B cell (primary cell): ENCODE measurements at places on chromosomes 16 and 17. TPM values are rescaled to one million over a fixed set of nuclear protein-coding genes. Genes with fewer than 3 reads are reported as not detected.

The TNP2 gene
- not detected in 2 replicates for total RNA-seq

- H3K4me1 ChIP-seq, result no peaks in the 10 kb centered on the region
- DNase-seq, result no peak
- H3K36me3 ChIP-seq, result no peaks in the 10 kb centered on the region
Observed at GRCh38 chr17:33266116-33266515, 27.0 kb downstream of the ASIC2 start.

The KRTAP1-1 gene
- not detected in 2 replicates for total RNA-seq

The TBC1D3L gene
- total RNA-seq, result 4.1 and 4.3 TPM in 2 replicates

DNA sequence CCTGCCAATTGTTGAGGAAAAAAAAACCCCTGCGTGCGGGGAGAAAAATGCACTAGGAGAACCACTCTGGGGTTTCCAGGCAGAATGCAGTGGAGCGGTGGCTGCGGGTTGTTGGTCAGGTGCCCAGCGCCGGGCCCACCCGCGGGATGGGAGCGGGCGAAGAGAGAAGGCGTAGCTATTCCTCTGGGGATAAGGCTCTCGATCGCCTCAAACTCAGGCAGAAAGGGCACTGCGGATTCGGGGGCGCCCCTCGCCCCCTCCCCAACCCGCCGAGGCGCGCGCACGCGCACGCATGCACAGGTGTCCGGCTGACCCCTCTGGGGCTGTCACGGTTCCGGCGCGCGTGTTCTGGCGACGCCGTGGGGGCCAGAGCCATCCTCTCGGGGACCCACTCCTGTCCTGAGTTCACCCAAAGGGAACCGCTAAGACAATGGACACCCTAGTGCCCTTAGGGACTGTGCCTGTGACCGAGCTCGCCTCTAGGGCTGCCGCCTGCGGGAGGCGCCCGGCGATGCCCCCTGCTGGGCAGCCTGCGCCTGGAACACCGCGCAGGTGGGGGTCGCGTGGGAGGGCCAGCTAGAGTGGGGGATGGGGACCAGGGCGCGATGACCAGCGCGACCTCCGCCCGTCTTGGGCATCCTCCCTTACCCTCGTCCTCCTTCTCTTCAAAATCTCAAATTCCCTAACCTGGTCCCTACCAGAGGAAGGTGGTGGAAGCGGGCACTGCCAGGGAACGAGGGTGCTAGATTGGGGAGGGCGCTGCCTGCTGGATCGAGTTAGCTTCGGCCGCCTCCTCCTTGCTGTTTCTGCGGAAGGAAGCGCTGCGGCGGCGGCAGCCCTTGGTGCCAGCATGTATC, 14.4 kb upstream of the CBX8 start:
- no peaks in the 10 kb centered on the region for H3K36me3 ChIP-seq
- peak; percentile 64 for DNase-seq
- no peak overlapping the region for H3K27ac ChIP-seq
- peaks cover 63% of the 10 kb centered on the region for H3K27me3 ChIP-seq

- H3K4me3 ChIP-seq, result no peak overlapping the region
- DNase-seq, result no peak
- H3K36me3 ChIP-seq, result no peaks in the 10 kb centered on the region
Observed at GRCh38 chr16:46885960-46886763, 2.0 kb downstream of the GPT2 start.

DNA sequence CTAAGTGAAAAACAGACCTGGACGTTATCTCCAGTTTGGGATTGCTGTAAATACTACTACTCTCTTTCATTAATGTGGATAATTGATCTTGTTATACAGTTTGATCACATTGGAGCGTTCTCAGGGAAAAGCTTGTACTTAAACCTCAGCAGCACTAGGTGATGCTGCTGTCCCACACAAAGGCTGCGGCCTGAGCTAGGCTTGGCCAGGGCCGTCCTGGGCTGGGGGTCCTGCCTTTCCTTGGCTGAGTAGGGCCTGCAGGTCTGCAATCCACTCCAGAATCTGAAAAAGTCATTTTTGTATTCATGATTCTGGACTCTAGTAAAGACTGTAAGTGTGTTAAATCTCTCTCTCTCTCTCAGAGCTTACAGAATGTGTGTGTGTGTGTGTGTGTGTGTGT, 23.7 kb upstream of the PMFBP1 start:
- DNase-seq, result no peak
- no peaks in the 10 kb centered on the region for H3K36me3 ChIP-seq
- H3K4me3 ChIP-seq, result no peak overlapping the region
- H3K27me3 ChIP-seq, result no peaks in the 10 kb centered on the region
- H3K27ac ChIP-seq, result no peak overlapping the region
- no peaks in the 10 kb centered on the region for H3K4me1 ChIP-seq

DNA sequence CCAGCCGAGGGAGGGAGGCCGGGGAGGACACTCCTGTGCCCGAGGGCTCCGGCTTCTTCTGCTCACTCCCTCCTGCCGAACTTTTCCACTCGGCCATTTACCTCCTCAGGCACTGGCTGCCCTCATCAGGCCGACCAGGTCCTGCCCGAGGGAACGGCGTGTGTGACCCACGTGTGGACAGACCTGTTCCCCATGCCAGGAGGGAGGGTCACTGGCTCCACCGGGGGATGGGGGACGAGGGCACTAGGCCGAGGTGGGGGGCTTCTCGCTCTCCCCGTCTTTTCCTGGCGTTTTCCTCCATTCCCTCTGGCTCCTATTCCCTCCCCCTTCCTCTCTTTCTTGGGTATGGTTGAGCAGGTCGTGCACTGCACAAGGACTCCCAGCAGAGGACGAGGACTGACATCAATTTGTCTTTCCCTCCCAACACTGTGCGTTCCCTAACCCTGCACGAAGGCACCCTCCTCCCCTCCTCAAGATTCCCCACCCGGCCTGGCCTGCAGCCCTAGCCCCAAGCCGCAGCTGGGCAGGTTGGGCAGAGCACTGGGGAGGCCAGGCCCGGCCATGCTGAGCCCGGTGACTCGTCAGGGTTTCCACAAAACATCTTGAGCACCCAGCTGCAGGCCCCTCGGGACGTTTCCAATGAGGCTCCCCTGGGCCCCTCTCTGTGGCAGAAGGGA, 3.2 kb upstream of the IL17C start:
- peak; percentile 55 for DNase-seq
- no peaks in the 10 kb centered on the region for H3K36me3 ChIP-seq
- peaks cover 8% of the 10 kb centered on the region for H3K27me3 ChIP-seq
- H3K4me3 ChIP-seq, result peak overlapping the region; percentile 62
- peaks cover 70% of the 10 kb centered on the region for H3K4me1 ChIP-seq
- H3K27ac ChIP-seq, result peak overlapping the region; percentile 81

DNA sequence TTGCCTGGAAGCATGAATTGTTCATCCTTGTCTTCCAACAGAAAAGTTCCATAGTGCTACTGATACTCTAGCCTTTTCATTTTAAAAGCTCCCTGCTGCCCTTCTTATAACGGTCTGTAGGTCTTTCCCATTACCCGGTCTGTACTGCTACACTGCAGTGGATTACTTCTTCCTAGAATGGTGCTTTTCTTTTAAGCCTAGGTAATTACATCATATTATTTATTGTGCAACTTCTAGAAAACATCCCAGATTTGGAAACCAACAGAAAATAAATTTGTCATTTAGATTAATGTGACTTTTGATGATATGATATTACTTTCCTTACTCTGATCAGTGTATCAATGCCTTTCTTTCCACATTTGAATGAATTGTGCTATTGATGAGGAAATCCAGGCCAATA, 199.4 kb downstream of the TANC2 start:
- no peak overlapping the region for H3K27ac ChIP-seq
- H3K27me3 ChIP-seq, result no peaks in the 10 kb centered on the region

The ZNF768 gene
- total RNA-seq, result 33.3 and 36.5 TPM in 2 replicates

The CRHR1 gene
- not detected in 2 replicates for total RNA-seq

GRCh38 chr17:66992911-66993442, 28.5 kb downstream of the CACNG4 start:
- no peak overlapping the region for H3K4me3 ChIP-seq
- H3K27me3 ChIP-seq, result no peaks in the 10 kb centered on the region
- no peaks in the 10 kb centered on the region for H3K4me1 ChIP-seq
- no peak for DNase-seq

- no peaks in the 10 kb centered on the region for H3K27me3 ChIP-seq
- no peak overlapping the region for H3K4me3 ChIP-seq
- no peak for DNase-seq
- H3K36me3 ChIP-seq, result peaks cover 48% of the 10 kb centered on the region
- H3K4me1 ChIP-seq, result peaks cover 38% of the 10 kb centered on the region
Observed at GRCh38 chr17:80927791-80928216, 63.8 kb upstream of the CHMP6 start.

DNA sequence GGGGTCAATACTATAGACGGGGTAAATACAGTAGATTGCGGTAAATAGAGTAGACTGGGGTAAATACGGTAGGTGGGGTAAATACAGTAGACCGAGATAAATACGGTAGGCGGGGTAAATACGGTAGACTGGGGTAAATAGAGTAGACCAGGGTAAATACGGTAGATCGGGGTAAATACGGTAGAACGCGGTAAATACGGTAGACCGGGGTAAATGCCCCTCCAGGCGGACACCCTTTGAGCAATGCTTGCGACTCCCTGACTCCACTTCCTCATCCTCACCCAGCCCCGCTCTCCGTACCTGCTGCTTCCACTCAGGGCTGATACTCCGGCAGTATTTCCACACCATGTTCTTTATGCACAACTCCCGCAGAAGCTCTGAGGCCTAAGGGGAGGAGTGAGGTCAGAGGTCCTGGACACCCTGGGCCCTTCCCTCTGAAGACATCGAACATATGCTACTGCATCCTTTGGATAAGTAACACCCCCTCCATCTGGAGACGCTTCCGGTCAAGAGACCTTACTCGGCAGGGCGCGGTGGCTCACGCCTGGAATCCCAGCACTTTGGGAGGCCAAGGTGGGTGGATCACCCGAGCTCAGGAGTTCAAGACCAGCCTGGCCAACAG, 13.3 kb upstream of the CRK start:
- DNase-seq, result peak; percentile 17
- H3K36me3 ChIP-seq, result peaks cover 34% of the 10 kb centered on the region
- peaks cover 16% of the 10 kb centered on the region for H3K4me1 ChIP-seq

The TEDC2 gene
- 1.5 and 2.9 TPM in 2 replicates for total RNA-seq

The P2RX1 gene
- 84.7 and 86.5 TPM in 2 replicates for total RNA-seq

- no peak overlapping the region for H3K4me3 ChIP-seq
- no peak for DNase-seq
- no peaks in the 10 kb centered on the region for H3K27me3 ChIP-seq
Observed at GRCh38 chr17:2937331-2938003, 125.9 kb downstream of the OR1D5 start.

The TMIGD1 gene
- total RNA-seq, result not detected in 2 replicates

The EMP2 gene
- total RNA-seq, result not detected in 2 replicates

The KRTAP16-1 gene
- not detected in 2 replicates for total RNA-seq

DNA sequence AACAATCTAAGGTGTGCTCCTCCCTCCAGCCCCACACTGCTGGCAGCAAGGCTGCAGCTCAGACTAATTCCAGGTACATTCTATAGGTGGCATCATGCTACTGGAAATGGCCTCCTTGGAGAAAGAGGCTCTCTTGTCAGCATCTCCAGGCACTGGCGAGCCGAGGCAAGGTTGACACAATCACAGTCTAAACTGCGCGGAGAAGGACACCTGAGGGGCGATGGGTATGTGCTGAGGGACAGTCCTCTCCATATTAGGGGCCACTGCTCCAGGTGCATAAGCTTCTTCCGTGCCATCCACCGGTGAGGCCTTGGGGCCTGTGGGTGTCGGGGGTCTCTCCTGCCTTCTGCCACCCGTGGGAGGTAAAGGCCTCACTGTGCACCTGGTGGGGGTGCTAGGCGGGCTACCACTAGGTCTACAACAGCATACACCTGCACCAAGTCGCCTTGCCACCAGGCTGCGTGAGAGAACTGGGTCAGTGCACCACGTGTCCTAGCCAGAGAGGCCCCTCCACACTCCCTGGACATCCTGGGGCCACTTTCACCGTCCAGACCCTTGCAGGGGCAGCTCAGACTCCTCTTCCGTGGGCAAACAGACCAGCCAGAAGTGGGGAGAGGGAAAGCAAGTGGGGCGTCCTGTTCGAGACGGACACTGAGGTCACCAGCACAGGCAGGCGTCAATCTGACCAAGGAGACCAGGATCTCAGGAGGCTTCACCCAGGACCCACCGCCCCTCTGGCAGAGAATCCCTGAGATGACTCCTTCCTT, 12.1 kb upstream of the CBX8 start:
- H3K36me3 ChIP-seq, result no peaks in the 10 kb centered on the region
- peak; percentile 56 for DNase-seq
- H3K27me3 ChIP-seq, result peaks cover 83% of the 10 kb centered on the region
- H3K4me1 ChIP-seq, result peaks cover 42% of the 10 kb centered on the region
- H3K4me3 ChIP-seq, result no peak overlapping the region

The CPHXL gene
- not detected in 2 replicates for total RNA-seq
